Astrocyte of the cerebellum (primary cell): ENCODE measurements at places on chromosomes 3 and 15.

DNA sequence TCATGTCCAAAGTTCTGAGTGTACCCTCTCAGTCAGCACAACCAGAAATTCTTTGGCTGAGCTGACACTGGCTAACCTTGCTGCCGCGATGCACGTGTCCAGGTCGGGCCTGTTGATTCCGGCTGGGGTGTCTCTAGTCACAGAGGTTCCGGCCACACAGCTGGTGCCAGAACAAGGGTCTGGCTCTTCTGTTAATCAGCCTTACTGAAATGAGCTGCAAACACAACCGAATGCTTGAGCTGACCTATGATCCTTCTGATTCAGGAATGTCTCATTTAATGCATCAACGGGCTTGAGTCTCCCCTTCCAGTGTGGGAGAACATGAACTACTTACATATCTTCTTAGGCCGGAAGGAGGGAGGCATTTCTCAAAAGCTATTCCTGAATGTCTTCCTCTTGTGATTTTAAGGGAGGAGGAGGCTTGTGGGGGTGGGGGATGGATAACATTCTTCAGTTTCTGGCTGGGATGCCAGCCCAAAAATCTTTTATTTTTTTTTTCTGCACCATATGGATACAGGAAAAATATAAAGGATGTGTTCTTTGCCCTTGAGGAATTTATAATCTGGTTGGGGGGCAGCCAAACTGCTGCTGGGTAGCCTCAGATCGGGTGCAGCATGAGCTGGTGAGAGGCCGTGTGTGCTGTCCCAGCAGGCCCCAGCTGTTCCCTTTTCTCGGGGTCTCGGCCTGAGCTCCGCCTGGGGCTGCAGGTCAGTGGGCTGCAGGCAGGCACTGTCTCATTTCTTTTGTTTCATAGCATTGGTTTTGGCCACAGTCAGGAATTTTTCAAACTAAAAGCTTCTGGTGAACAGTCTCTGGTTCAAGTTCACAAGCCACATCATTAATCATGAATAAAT is 319.1 kb upstream of the TBL1XR1 start:
- DNase-seq, result peak; percentile 96

GRCh38 chr15:101090428-101090790 is 161.4 kb downstream of the CHSY1 start:
- no peak for DNase-seq

DNA sequence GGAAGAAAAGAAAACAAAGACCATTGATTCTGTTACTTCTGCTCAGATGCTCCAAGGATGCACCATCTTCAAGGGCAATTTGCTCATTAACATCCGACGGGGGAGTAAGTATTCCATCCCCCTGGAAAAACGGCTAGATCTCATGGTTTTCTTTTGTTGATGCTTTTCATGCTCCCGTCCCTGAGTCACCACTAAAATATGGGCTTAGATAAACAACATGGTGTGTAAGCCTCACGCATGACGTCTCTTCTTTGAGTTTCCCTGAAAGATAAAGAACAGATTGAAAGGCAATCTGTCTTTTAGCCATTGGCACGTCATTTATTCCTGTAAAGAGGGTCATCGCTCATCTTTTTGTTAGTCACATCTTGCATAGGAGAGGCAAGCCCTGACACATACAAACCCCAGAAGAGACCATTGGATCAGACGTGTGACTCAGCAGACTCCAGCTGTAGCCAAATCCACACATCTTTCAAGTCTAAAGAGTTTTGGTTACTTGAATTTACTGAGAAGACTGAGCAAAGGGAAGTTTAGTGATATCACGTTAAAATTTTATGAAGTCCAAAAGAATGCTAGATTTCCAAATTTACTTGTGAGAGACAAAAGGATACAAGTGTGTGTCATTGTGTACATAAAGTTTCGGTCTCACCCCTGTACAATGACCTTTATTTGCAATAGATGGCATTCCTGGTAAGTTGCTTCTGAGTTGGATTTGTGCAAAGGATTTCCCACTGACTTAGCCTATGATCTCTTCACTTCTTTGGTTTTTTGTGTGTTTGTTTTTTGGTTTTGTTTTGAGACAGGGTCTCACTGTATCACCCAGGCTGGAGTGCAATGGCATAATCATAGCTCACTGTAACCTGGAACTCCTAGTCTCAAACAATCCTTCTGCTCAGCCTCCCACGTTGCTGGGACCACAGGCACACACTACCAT is 110.5 kb downstream of the PGPEP1L start:
- peak; percentile 98 for DNase-seq

DNA sequence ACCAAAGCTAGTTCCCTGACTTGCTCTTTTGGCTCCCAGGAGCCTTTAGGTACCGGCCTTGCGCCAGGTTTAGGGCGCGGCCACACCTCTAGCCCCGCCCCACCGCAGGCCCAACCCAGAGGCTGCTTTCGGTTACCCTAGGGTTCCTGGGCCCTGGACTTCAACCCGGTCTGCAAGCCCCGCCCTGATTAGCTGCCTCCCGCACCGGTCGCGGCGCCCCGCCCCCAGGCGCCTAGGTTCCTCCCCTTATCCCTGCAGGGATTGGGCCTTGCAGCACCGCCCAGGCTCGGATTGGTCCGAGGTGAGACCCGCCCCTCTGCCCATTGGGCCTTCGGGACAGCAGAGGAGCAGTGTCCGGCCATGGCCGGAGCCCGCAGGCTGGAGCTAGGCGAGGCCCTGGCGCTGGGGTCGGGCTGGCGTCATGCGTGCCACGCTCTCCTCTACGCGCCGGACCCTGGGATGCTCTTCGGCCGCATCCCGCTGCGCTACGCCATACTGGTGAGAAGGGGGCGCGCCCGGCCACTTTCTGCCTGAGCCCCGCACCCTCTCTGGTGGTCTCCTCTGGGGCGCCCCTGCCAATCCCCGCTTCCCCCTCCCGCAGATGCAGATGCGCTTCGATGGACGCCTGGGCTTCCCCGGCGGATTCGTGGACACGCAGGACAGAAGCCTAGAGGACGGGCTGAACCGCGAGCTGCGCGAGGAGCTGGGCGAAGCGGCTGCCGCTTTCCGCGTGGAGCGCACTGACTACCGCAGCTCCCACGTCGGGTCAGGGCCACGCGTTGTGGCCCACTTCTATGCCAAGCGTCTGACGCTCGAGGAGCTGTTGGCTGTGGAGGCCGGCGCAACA is at the start of gene NUDT16:
Gene NUDT16 (plus strand): TSS at position 330 of the 847 bp plus-strand sequence. CDS start 31 bp downstream, at position 361.
- DNase-seq, result peak; percentile 96

DNA sequence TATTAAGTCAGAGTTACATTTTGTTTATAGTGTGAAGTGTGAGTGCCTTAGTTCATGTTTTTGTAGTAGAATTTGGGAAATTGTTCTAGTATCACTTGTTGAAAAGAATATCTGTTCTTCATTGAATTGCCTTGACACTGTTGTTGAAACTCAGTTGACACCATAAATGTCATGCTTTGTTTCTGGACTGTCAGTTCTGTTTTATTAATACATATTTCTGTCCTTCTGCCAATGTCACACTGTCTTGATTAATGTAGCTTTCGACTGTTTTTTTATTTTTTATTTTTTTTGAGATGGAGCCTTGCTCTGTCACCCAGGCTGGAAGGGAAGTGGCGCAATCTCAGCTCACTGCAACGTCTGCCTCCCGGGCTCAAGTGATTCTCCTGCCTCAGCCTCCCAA is 59.1 kb downstream of the CHD2 start:
- no peak for DNase-seq

DNA sequence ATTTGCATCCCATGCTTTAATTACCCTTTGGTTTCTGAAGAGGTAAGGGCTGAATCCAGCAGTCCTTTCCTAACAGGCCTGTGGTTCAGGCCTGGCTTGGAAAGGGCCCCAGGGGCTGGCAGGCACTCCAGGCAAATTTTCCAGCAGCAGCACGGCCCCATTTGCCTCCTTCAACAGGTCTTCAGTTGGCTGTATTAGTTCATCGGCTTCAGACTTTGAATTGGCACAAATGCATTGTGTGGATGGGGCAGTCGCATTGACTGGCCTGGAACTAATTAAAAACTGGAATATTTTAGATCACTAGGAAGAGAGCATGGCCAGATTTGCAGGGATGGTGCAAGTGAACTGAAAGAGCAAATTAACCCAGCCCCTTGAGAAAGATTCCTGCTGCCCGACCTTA is 207.8 kb upstream of the MCTP2 start:
- no peak for DNase-seq

GRCh38 chr3:27865731-27866130 is 143.6 kb upstream of the EOMES start:
- no peak for DNase-seq

GRCh38 chr3:13007251-13007941 is 65.8 kb downstream of the IQSEC1 start:
- no peak for DNase-seq

DNA sequence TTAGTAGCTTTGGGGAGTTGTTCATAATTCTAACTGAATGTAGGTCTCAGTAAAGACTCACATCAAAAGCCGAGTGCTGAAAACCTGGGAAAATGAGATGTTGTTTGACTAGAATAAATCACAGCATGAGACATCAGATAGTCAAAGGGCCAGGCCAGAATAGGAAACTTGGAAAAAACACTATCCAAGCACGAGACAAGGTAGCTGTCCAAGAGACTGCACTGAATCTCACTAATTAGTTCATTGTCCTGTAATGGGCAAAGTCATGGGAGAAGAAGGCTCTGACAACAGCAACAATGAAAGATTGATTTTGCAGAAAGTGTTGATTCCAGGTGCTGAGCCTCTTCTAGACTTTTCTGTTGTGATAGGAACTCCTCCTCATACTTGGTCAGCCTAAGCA is 314.2 kb downstream of the ROBO1 start:
- DNase-seq, result no peak

GRCh38 chr15:72833561-72833960 is 50.0 kb upstream of the ADPGK start:
- no peak for DNase-seq

DNA sequence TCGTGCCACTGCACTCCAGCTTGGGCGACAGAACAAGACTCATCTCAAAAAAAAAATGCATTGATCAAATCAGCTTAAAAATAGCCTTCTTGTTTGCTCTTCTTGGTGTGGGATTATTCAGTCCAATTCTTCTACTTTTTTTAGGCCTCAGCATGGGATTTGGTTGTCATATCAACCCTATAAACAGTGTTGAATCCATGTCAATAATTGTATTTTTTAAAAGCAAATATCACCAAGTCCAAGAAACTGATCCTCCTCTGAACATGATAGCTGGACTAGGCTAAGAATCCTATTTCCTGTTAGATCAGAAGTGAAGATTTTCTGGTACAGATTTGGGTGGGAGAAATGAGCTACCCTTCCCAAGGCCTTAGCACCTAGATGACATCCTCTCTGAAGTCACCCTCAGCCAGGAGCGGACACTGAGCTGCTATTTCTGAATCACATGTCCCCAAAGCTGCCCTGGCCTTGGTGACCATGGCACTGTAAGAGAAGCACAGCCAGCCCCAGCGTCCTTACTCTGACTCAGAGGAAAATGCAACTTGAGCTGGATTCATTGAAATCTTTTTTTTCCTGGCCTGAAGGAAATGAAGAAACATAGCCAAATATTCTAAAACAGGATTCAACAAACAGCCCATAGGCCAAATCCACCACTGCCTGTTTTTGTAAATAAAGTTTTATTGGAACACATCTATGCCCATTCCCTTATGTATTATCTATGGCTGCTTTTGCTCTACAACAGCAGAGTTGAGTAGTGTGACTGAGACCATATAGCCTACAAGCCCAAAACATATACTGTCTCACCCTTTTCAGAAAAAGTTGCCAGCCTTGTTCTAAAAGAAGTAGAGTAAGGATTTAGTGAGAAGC is 215.9 kb upstream of the CTDSPL start:
- DNase-seq, result no peak

- DNase-seq, result no peak
Observed at GRCh38 chr3:14141144-14141543, 16.3 kb downstream of the TMEM43 start.

DNA sequence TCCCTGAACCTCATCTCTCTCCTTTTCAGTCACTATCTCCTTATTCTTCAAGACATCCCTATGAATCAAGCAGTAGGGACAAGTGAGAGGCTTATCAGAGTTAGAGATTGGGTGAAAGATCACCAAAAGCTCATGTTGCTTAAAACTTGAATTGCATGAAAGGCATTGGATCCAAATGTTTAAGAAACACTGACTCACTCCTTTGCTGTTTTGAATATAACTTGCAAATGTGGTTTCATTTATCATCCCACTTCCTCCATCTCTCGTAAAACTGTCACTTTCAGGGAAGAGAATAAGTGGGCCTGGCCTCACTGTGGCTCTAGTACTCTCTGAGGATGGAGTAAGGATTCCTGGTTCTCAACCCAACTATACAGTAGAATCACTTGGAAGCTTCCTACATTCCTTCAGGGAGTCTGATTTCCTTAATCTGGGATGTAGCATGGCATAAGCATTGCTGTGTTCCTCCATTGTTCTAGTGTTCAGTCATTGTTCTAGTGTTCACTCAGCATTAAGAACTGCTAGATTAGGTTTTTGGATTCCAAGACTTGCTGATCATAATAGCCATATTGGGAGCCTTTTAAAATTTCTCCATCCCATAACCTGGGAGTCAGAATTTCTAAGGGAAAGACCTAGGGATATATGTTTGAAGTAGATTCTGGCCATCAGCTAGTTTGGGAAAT is 171.8 kb downstream of the TMEM108 start:
- DNase-seq, result peak; percentile 24

DNA sequence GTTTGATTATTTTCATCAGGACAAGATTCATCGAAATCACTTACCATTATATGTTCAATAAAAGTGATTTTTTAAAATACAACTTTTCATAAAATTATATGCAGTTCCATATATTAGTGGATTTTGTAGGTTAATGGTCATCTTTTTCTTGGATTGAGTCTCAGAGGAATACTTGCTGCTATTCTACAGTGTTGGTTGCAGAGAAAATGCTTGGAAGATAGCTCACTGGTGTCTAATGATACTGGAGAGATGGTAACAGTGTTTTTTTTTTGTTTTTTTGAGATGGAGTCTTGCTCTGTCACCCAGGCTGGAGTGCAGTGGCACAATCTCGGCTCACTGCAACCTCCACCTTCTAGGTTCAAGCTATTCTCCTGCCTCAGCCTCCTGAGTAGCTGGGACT is 143.3 kb downstream of the TCF12 start:
- no peak for DNase-seq

GRCh38 chr3:165918657-165918979 is 81.4 kb upstream of the BCHE start:
- no peak for DNase-seq

DNA sequence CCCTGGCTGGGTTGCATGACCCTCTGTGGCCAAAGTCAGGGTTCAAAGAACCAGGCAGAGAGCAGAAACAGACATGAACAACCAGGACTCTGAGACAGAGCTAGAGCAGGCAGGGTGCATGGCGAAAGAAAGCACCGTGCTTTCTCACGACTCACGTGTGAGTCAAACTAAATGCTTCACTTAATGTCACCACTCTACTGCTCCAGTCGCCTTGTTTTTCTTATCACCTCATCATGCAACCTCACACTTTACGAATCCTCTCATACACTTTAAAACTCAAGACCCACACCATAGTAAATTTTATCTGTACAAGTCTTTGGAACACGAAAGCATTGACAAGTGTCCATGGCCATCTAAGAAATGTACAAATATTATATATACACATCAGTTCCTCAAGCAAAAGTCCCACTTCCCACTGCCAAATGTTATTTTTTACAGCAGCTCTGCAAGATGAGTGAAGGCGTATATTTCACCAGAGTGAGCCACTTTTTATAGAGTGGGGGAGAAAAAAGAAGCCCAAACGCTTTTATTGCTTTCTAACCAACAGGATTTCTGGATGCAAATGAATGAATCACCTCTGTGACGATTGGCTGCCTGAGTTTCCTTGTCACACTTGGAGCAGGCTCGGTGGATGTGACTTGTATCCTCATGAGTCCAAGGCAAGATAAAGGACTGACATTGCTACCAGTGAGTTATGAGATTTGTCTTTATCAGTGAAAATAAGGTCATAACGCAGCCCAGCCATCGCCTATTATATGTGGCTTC is 16.0 kb upstream of the MEGF11 start:
- no peak for DNase-seq

GRCh38 chr3:126939338-126939718 is 43.6 kb upstream of the PLXNA1 start:
- no peak for DNase-seq
